ENCODE measurements at places on chromosomes 13 and 19.
A peak's percentile ranks its signal among the peaks of the same experiment; 100 is the strongest.

- DNase-seq = no peak
These were observed at the start of gene FBXO17 for GRCh38 chr19:38975214-38975860. FBXO17 (minus strand) TSS chr19:38975742; CDS start chr19:38950319, 25,423 bp downstream.

GRCh38 chr13:59299584-59299983 lies 864.1 kb downstream of the DIAPH3 start:
- DNase-seq = no peak

- DNase-seq = no peak
These were observed 1.6 kb upstream of the CLEC11A start for GRCh38 chr19:50721441-50722137.

GRCh38 chr19:50562996-50563395 lies 5.2 kb downstream of the LRRC4B start:
- DNase-seq = no peak

DNA sequence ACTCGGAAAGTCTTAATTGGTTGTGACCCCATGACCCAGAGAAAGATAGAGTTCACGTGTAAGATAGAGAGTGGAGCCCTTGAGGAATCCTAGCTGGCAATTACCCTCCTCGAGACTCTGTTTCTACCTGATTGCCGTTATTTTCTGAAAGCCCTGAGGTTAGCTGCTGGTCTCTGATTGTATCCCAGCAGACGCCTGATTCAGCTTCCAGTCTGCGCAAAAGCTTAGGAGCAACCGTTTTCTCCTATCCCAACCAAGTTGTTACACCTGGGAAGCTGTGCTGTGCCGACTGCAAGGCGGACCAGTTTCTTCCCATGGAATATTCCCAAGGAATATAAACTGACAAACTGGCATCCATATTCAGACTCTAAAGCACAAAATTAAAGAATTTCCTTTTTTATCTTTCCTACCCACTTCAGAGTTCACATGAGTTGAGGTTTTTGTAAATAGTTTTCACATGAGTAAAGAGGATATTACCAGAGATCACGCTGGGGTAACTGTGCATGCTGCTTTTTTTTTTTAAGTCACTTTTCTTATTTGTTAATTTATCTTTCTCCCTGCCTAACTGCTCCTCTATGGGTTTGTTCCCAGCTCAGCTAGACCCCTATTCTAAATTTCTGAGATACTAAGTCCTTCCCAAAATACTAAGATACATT lies 1.5 kb upstream of the TRPC4 start:
- DNase-seq = no peak

DNA sequence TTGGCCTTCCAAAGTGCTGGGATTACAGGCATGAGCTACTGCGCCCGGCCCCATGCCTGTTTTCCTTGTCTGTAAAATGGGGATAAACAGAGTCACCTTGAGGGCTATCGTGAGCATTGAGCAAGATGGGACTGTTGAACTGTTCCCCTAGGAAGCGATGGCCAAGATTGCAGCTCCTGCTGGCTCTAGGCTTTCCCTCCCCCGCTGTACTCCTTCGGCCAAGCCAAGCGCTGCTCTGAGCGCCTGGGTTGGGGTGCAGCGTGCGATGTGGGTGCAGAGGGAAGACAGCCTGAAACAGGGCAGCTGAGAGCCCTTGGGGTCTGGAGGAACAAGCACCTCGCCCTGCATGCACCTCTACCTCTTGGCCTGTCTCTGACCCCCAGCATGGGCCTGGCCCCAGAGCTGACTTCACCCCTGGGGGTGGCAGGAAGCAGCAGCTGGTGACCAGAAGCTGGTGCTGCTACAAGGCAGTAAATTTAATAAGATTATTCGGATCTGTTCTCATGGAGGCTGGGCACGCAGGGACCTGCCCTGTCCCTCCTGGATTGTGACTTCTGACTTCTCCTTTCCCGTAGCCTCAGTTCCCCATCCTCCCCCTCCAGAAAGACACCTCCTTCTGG lies 5.3 kb downstream of the GNG8 start:
- DNase-seq = no peak

- DNase-seq = peak; percentile 100
These were observed at the start of gene BLOC1S3 for GRCh38 chr19:45178262-45179071. BLOC1S3 (plus strand) TSS chr19:45178784; CDS start chr19:45179297, 513 bp downstream.

GRCh38 chr13:95354680-95355487 lies 53.6 kb upstream of the ABCC4 start:
- no peak for DNase-seq

- DNase-seq = no peak
These were observed 182.5 kb downstream of the KCNRG start for GRCh38 chr13:50197705-50198104.

GRCh38 chr13:76813000-76813691 lies 73.1 kb downstream of the KCTD12 start:
- no peak for DNase-seq

GRCh38 chr19:56091066-56091490 lies 30.0 kb downstream of the ZNF787 start:
- no peak for DNase-seq

DNA sequence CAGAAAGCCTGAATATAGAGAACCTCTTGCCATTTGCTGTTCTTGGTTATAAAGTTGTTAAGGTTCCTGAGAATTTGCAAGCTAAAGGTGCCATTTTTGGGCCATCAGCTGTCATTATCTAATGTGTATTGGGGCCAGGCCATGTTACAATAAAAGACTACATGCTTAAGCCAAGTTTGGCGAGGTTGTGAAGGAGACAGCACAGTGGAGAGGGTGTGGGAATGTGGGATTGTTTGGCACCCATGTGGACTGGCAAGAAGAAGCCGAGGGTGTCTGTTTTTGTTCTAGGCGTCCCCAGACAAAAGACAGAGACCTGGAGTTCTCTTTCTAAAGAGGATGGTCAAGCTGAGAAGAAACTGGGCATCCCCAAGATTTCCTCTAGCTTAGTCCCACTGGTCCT lies 64.7 kb downstream of the ZNF44 start:
- no peak for DNase-seq

DNA sequence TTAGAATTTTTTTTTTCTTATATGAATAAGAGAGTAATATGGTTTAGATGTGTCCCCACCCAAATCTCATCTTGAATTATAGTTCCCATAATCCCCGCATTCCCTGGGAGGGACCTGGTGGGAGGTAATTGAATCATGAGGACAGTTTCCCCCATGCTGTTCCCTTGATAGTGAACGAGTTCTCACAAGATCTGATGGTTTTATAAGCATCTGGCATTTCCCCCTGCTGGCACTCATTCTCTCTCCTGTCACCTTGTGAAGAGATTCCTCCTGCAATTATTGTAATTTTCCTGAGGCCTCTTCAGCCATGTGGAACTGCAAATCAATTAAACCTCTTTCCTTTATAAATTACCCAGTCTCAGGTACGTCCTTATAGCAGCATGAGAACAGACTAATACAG lies 205.7 kb downstream of the MYO16 start:
- no peak for DNase-seq

DNA sequence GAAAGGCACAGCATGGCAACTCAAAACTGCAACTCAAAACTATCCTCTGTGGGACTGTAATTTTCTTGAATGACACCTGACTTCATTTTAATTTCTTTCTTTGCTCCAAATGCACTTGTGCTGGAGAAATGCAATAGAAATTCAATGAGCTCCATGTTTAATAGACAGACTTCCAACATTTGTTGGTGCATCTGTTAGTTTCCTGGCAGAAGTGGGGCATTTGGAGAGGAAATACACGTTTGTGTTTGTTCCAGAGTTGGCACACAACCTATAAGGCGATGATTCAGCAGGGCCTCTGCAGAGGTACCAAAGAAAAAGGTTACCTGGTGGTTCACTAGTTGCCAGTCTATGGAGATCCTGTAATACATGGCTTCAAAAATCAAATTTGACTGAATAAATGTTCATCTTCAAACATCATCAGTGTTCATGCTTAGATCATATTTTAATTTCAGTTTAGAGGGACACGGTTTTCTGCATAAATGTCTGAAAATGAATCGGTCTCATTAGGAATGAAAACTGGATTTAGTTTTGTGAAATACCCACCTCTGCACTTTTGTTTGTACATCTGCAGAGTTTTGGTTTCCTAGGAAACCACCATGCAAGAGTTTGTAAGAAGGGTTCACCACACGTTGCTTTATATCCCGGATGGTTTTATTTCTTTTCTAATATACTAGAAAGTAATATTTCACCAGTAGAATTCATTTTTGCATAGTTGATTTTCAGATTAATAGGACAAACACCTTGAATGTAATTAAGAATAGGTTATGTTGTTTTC lies 21.8 kb upstream of the OBI1 start:
- no peak for DNase-seq

- DNase-seq = no peak
These were observed 209.5 kb downstream of the KLF5 start for GRCh38 chr13:73268306-73268705.

DNA sequence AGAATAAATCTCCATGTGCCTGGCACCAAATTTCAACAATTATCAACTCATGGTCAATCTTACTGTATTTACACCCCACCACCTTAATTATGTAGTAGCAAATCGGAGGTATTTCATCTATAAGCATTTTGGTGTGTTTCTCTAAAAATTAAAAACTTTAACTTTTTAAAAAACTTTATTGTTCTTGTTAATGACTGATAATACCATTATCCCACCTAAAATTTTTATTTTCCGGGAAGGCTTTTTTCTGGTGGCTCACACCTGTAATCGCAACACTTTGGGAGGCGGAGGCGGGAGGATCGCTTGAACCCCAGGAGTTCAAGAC lies 453 bp upstream of the PDCD2L start:
- no peak for DNase-seq

DNA sequence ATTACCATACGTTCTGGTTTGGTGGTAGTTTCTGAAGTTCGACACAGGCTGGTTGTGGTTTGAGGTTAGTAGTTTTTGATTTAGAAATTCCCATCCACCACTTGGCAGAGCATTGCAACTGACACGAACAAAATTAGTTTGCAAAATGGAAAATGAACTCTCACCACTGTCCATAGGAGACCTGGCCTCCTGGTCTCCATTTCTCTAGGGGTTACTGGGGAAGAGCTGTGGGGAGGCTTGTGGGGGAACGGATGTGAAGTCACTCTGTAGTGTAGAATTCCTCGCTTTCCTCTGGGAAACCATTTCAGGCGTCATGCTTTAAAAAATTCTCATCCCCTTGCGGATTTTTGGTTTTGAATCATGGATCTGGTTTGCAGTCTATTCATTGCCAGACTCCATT lies 321.5 kb upstream of the MAB21L1 start:
- no peak for DNase-seq

GRCh38 chr13:31980830-31981229 lies 50.7 kb upstream of the FRY start:
- DNase-seq = no peak

DNA sequence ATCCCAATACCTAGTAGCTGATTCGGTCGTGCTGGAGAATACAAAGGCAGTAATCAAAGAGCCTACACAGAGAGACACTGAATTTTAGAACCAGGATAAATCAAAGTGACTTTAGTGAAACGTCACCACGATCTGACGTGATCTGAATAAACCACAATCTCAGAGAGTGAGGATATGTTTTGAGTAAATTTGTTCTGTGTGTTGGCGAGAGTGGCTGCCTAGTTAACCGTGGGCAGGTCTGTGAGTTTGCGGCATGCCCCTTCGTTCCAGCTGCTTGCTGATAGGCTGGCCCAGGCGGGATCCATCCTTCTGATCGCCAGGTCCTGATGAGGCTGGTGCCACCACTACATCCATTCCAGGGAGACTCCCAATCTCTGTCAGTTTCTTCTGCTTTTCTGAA lies 40.4 kb downstream of the LRCH1 start:
- peak; percentile 77 for DNase-seq

DNA sequence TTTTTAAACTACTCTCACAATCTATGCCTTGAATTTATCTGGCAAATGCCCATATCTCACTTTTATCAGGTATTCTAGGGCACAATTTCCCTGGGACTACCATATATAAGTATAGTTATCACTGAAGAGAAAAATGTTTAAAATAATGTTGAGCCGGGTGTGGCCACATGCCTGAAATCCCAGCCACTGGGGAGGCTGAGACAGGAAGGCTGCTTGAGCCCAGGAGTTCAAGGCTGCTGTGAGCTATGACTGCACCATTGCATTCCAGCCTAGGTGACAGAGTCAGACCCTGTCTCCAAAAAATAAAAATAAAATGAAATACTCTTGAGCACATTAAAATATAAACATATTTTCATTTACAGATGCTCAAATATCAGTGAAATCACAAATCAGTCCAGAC lies 4.1 kb downstream of the KATNAL1 start:
- no peak for DNase-seq

GRCh38 chr19:29561601-29562000 lies 35.8 kb downstream of the VSTM2B start:
- DNase-seq = no peak

DNA sequence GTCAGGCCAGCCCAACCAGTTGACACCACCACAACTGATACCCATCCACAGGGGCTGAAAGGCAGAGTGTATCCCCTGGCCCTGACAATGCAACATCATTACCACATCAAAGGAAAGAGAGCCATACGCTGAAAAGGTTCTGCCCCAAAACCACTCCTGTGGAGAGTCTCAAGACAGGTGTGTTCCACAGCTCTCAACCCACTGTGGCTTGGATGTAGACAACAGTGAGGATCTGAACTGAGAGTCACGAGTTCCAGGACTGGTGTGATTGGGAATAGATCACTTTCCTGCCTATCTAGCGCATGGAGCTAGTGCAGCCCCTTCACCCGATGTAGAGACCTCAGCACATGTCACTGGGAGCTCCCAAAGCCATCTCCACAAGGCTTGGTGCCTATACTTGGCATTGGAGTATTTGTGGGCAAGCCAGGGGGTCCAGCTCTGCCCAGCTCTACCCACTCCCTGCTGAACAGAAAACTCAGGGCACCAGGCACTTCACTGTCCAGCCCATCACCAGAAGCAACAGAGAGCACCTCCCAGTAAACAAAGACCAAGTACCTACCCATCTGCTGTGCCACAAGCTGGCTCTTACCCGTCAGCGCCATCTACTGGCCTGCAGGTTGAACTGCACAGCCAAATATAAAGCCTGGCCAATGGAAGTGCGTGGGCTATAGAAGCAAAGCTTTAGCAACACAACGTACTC lies 579.5 kb downstream of the UQCRFS1 start:
- peak; percentile 56 for DNase-seq

GRCh38 chr13:81058916-81059290 lies 718.0 kb upstream of the SPRY2 start:
- DNase-seq = no peak

GRCh38 chr13:54927538-54927937 lies 1898.9 kb downstream of the OLFM4 start:
- no peak for DNase-seq

DNA sequence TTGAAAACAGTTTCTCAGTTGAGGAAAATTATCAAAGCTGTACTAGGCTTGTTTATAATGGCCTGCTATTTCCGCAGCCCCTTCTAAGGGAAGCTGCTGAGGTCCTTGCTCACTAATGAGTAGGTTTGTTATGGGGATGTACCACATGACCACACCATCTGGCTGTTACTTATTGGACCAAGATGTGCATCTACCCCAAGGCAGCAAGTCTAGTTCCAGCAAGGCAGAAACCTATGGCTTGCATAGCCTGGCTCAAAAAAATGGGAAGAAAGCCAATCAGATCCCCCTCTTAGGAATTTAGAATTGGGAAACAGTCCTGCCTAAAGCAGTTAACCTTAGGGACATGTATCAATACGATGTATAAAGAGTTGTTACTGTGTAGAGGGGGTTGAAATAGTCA lies 186.5 kb upstream of the SPRY2 start:
- DNase-seq = no peak

GRCh38 chr13:43434191-43434590 lies 352.6 kb downstream of the ENOX1 start:
- DNase-seq = no peak

GRCh38 chr13:91747186-91747585 lies 348.8 kb downstream of the GPC5 start:
- no peak for DNase-seq

- no peak for DNase-seq
These were observed 76.5 kb downstream of the FGF14 start for GRCh38 chr13:102325321-102325720.

Data from activated CD4-positive, alpha-beta T cell treated with anti-CD3 and anti-CD28 coated beads, Interleukin-2, Interleukin-4, amounts not matched to agents 100 ng/mL and 50 ng/mL, durations not matched to agents 16 hours and 8 hours (primary cell).